Hair follicular keratinocyte (primary cell): ENCODE measurements at places on chromosomes 1 and 21. TPM values are rescaled to one million over a fixed set of nuclear protein-coding genes. Genes with fewer than 3 reads are reported as not detected.

ADGRL4 gene
- 0.42 TPM in 1 of 2 replicates, not detected in the other for total RNA-seq

SPRR2F gene
- total RNA-seq: not detected in 2 replicates

PPM1J gene
- 6.6 and 18.3 TPM in 2 replicates for total RNA-seq

NTRK1 gene
- under 0.01 and 0.08 TPM in 2 replicates for total RNA-seq

FAM110D gene
- not detected in 2 replicates for total RNA-seq

TRIM45 gene
- total RNA-seq: 1.6 and 2.7 TPM in 2 replicates

TNFRSF25 gene
- 19.6 and 33.4 TPM in 2 replicates for total RNA-seq

SPAG17 gene
- 0.08 TPM in 2 replicates for total RNA-seq

SH2D2A gene
- 10.5 and 12.8 TPM in 2 replicates for total RNA-seq
